Nasal cavity respiratory epithelium epithelial cell of viscerocranial mucosa (primary cell): ENCODE measurements at places on chromosomes 16 and 17. TPM values are rescaled to one million over a fixed set of nuclear protein-coding genes. Genes with fewer than 3 reads are reported as not detected.

VASN gene
- 4.4 and 11.5 TPM in 2 replicates for total RNA-seq

ZNF23 gene
- total RNA-seq, result 10.9 and 14.9 TPM in 2 replicates

SDK2 gene
- 4.4 and 41.1 TPM in 2 replicates for total RNA-seq

CIBAR2 gene
- not detected in 2 replicates for total RNA-seq

PTGES3L gene
- under 0.01 TPM in 1 of 2 replicates, not detected in the other for total RNA-seq

PPM1E gene
- total RNA-seq, result 0.21 and 0.68 TPM in 2 replicates

SSTR5 gene
- not detected in 2 replicates for total RNA-seq

HID1 gene
- 0.71 and 6.8 TPM in 2 replicates for total RNA-seq
